Stimulated activated CD4-positive, alpha-beta T cell treated with anti-CD3 and anti-CD28 coated beads, Interleukin-4, amount 100 ng/mL, for 4 hours (primary cell): ENCODE measurements at places on chromosomes 13 and 19.

DNA sequence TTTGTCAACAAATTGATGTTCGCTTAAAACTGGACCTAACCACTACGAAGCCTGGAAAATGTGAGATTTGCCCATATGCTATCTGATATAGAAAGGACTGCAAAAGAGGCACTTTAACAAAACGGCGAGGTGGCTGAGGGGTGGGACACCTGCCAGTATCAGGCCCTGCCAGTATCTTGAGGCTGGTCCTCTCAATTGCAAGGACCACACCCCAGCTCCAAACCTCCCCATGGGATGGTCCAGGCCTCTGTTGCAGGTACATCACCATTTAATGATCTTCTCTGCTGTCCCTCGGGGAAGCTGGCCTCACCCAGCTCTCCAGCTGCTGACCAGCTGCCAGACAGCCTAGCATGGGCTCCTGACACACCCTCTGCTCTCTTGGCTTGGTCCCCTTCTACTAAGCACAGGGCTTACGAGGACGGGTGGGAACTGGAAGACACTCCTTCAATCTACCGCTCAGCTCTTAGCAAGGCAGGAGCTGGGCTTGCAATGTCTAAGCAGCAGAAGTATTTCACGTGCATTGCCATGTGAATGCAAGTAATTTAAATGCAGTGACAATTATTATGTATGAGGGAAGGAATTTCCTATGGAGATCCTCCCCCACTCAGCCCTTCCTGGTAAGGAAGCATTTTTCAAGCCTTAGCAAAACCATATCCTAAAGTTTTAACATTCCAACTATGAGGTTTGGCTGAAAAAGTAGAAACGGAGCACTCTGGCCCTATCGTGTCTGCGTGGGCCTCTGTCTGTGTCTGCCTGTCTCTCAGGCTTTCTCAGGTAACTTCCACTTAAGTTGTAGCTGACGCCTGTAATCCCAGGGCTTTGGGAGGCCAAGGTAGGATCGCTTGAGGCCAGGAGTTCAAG lies 63.9 kb downstream of the LATS2 start:
- DNase-seq = no peak

DNA sequence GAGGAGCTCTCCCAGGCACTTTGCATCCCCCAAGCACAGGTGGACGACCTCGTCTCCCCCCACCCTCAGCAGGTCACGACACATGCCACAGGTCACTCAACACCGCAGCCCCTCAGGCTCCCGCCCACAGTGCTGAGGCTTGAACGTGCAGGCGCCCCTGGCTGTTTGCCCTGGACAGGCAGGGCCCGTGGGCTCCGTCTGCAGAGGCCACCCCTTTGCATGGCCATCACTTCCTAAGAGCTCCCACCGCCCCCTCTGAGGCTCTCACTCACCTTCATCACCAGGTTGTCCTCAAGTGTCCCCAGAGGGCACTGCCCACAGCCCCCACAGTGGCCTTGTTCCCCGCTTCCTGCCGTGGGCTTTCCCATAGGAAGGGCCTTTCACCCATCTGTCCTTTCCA lies 132.1 kb upstream of the MCF2L start:
- DNase-seq = no peak

DNA sequence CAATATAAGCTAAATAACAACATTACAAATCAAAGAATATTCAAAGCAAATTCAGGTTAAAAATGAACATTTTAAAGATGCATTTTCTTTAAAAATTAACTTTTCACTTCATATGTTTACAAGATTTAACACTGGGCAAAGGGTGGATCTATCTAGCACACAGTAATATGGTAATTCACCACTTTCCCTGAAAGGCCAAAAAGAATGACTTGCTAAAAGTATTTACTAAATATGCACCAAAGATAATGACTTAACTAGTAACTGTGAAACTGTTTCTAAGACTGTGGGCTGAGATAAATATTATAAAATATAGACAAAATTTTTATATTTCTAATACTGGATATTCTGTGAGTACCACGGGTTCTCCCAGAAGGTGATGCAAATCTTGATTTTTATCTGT lies 4.5 kb upstream of the EEF1AKMT1 start:
- DNase-seq = no peak

- no peak for DNase-seq
Observed at GRCh38 chr13:38763446-38764381, 76.8 kb downstream of the FREM2 start.

DNA sequence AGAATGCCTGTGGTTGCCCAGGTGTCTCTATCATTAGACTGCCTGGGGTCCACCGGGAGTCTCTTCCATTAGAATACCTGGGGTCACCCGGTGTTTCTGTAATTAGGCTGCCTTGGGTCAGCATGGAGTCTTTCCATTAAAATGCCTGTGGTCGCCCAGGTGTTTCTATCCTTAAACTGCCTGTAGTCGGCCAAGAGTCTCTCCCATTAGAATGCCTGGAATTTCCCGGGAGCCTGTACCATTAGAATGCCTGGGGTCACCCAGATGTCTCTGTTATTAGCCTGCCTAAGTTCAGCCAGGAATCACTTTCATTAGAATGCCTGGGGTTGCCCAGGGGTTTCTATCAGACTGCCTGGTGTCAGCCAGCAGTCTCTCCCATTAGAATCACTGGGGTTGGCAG lies 1492.8 kb downstream of the UQCRFS1 start:
- DNase-seq = no peak

DNA sequence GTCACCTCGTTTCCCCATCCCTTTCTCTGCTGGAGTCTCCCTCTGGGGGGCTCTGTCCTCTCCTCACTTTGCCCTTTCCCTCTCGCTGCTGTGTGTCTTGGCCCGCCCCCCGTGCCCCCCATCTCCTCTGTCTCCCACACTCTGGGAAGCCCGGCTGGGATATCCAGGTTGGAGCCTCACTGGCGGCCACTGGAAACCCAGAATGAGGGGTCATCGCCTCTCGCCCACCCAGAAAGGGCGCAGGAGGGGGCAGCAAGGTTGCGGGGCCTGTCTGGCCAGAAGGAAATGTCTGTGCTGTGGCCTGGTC lies 15.6 kb downstream of the CCDC97 start:
- DNase-seq = no peak

DNA sequence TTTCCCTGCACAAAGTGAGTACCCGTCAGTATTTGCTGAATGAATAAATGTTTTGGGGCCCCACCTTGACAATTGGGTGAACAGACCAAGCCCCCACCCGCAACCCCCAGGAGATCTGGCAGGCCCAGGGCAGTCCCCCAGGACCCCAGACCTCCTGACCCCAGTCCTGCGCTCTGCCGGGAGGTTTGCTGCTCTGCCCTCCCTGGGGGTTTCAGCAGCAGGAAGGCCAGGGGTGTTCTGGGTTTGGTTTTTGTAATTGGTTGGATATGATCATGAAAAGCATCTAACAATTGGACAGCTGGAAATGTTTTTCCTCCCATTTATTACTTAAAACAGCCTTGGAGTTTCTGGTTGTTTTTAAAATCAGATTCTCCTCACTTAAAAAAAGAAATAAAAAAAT lies 193.8 kb downstream of the URI1 start:
- DNase-seq = no peak

DNA sequence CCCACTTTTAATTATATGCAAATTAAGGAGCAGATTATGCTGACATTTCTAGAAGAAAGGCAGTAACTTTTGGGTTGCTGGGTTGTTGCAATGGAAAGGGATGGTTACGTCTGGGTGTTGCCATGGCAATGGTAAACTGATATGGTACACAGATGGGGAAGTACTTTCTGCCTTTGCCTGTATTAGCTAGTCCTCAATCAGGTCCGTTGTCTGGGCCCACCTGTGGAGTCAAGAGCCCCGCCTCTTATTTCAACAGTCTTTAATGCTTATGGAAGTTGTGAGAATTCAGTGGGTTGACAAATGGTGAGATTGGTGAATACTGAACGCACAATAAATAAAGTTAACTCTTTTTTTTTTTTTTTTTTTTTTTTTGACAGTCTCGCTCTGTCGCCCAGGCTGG lies 30.6 kb upstream of the DPP9 start:
- no peak for DNase-seq

DNA sequence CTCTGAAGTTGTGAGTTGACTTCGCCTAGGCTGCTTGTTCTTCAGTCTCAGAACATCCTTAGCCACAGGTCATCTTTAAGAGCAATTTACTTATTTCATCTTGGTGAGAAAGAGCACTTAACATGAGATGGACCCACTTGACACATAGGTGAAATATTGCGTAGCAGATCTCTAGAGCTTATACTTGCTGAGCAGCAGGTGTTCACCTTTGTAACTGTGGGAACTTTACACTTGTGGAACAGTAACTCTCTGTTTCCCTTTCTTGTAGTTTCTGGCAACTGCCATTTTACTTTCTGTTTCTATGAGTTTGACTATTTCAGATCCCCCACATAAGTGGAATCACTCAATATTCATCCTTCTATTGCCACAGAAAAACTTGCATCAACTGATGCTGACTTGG lies 95.7 kb downstream of the SLC10A2 start:
- DNase-seq = no peak

- no peak for DNase-seq
Observed at GRCh38 chr13:109500146-109500773, 286.1 kb downstream of the IRS2 start.

- DNase-seq = peak; percentile 62
Observed at GRCh38 chr19:58181902-58182576, 822 bp upstream of the ZNF274 start.

DNA sequence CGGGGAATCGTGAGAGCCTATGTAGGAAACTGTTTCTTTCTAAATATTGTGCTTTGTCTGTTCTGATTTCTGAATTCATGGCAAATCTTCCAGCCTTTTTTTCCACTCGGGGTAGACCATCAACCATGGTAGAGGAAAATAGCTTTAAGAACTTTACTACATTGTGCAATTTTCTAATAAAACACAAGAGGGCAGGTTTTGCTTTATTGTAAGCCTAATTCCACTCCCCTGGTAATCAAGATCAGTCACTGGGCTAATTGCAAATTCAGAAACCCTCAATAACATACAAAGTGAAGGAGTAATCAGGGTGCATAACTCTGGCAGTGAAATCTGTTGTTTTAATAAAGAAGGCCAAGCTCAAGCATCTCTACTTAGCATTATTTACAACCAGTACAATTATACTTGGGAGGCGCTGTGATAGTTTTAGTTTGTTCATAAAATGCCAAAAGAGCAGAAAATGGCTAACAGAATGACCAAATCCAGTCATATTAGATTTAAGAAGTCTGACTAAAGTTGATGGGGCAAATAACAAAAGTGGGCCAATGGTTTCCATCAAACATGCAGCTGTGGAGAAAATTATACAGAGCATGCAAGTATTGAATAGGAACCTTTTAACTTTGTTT lies 43.8 kb downstream of the DCT start:
- DNase-seq = no peak

DNA sequence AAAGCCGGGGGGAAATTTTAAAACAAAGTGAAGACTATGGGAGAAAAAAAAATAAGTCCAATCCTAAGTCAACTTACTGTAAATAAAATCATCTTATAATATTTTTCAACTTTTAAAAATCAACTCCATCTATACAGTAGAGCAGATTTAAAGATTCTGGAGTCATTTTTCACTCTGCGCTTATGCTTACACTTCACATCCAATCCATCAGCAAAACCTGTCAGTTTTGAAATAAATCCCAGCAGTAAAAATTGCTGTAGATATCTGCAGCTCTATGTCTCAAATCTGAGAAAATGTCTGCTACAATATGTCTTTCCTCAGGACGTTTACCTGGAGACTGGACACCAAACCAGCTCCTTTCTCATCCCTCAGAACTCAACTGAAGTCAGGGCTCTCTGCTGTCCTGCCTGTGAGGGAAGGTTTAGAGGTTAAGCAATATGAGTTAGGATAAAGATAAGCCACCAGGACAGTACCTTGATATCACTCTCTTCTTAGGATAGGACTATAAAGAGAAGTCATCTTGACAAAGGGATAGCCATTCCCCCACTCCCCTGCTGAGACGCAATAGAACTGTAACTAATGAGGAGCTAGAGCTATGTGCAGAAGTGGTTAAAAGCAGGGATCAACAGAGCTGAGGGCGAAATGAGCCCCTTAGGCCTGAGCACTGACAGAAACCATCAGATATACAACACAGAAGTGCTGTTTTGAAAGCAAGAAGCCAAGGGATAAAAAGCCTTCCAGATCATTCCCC lies 254.7 kb upstream of the KLHL1 start:
- no peak for DNase-seq

GRCh38 chr13:75364131-75364713 lies 117.7 kb downstream of the TBC1D4 start:
- DNase-seq = no peak

DNA sequence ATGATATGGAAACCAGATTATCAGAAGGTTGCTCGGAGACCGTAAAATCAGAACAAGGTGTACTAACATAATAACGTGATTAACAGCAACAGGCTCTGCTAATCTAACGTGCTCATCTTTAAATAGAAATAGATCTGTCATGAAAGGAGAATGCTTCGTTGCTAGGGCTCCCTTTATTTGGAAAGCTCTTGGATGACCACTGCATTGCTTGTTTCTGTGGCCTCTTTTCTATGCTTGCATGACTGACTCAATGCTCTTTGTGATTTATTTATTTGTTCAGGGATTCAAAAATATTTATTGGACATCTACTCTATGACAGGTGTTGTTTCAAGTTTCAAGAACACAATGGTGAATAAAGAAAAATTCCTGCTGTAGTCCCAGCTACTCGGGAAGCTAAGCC lies 22.3 kb upstream of the ZDHHC20 start:
- DNase-seq = no peak

- DNase-seq = no peak
Observed at GRCh38 chr13:62643007-62643483, 1227.4 kb upstream of the PCDH20 start.

GRCh38 chr19:11931513-11931912 lies 6.6 kb downstream of the ZNF700 start:
- DNase-seq = no peak

DNA sequence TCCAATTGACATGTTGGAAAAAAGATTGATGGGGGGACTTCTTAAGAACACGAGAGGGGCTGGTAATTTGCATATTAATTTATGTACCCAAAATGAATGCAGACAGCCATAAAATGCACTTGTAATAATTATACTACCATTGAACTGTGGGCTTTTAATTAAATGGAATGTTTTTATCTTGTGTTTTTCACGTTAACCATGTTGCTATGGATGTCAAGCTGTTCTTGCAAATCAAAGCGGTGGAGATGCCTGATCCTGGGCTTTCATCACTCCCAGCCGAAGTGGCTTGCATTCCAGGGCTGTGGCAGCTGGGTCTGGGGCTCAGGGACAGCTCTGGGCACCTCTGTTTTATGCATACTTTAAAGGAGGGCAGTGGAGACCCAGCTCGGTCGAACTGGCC lies 179.4 kb upstream of the TMTC4 start:
- DNase-seq = no peak

- DNase-seq = no peak
Observed at GRCh38 chr19:36986601-36987000, 70.5 kb downstream of the ZNF568 start.

DNA sequence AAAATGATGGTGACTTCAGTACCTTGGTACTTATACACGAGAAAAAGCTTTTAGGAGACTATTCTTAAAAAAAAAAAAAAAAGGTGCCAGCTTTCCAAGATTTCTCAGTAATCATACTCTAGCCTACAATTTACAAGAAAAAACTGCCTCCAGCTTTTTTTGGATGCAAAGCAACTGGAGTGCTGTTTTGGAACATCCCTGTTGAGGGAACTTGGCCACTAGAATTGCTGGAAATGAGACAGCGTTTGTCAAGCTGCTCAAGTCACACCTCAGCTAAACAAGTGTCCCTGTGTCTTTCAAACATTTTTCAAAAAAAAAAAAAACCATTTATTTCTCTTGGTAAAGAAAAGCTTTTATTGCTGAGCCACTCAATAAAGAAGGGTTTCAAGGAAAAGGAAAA lies 413.1 kb upstream of the ARGLU1 start:
- DNase-seq = no peak
